Effector CD4-positive, alpha-beta T cell (primary cell): ENCODE measurements at places on chromosomes 11 and 22.

GRCh38 chr11:113721462-113722066 lies 15.5 kb upstream of the TMPRSS5 start:
- DNase-seq = no peak

DNA sequence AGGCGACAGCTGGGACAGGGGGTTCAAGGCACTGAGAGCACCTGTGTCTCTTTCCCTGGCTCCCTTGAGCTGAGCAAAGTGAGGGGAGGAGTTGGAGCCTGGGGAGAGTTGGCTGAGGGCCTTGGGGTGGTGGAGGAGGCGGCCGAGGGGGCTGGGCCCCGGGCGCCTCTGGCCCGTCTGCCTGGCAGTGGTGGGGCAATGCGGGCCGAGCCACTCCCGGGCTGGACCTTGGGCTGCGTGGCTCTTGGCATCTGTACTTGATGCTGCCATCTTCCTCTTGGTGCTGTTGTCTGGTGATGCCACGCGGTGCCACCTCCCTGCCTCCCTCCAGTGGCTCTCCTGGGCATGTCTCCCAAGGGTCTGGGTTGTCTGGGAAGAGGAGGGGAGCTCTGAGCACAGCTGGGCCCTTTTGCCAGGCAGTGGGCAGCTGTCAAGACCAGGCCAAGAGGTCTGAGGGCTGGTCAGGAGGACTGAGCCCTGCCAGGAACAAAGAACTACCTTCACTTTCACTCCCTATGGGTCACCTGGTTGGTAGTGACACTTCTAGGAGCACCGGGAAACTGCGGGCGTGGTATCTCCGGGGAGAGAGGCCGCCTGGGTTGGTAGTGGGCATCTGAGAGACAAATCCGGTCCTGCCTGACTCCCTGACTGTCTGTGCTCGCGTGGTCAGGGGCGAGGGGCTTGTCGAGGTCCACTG lies 1.3 kb downstream of the GRIK4 start:
- no peak for DNase-seq

DNA sequence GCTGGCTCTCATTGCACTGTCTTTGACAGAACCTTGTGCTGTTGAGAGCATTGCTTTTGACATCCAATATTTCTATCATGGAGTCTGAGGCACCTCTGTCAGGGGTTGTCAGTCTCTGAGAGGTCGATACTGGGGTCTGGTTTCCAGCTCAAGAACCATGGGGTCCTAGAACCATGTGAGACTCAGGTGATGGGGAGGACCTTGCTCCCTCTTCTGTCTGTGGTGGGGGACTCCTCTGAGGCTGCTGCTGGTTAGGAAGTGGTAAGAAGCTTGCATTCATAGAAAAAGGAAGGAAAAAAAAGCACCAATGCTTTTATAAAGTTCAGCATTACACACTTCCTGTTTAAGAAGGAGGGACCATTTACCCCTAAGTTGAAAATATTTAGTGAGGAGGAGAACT lies 91.8 kb upstream of the CD44 start:
- DNase-seq = peak; percentile 45

DNA sequence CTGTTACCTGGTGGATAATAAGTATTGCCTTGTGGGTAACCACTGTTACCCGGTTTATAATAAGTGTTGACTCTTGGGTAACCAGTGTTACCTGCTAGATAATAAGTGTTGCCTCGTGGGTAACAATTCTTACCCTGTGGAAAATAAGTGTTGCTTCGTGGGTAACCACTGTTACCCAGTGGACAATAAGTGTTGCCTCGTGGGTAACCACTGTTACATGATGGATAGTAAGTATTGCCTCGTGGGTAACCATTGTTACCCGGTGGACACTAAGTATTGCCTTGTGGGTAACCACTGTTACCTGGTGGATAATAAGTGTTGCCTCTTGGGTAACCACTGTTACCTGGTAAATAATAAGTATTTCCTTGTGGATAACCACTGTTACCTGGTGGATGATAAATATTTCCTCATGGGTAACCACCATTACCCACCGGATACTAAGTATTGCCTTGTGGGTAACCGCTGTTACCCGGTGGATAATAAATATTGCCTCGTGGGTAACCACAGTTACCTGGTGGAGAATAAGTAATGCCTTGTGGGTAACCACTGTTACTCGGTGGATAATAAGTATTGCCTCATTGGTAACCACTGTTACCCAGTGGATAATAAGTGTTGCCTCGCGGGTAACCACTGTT lies 8.7 kb upstream of the NXPE4 start:
- no peak for DNase-seq

- DNase-seq = no peak
These were observed 31.3 kb upstream of the TXNRD2 start for GRCh38 chr22:19972652-19973550.

DNA sequence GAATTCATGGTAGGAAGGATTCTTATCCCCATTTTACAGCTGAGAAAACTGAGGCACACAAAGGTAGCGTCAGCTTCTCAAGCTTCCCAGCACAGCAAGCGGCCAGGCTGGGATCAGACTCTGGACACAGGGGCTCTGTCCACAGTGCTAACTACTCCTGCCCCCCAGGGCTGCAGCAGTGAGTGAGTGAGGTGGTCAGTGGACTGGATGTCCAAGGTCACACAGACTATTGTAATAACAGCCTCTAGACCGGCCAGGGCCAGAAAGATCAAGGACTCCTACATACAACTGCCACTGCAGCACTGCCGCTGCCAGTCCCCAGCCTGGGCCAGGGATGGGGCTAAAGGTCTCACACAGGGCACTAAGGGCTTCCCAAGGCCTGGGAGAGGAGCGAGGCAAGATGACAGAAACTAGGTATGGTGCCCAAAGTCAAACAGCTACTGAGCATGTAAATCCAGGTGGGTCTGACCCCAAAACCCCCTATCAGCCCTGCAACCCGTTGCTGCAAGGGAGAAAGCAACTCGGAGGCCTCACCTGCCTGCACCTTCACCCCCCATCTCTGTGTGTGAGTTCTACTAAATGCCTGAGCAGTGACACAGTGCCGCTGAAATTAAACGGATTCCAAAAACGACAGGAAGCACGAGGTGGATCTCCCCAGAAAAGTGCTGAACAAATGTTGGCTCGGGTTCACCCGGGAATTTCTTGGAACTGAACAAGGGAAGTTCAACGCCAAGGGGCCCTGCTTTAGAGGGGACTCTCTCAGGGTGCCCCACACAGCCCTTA lies 161.8 kb upstream of the GRK3 start:
- no peak for DNase-seq

GRCh38 chr22:27003297-27003696 lies 345.9 kb downstream of the MIAT start:
- no peak for DNase-seq

DNA sequence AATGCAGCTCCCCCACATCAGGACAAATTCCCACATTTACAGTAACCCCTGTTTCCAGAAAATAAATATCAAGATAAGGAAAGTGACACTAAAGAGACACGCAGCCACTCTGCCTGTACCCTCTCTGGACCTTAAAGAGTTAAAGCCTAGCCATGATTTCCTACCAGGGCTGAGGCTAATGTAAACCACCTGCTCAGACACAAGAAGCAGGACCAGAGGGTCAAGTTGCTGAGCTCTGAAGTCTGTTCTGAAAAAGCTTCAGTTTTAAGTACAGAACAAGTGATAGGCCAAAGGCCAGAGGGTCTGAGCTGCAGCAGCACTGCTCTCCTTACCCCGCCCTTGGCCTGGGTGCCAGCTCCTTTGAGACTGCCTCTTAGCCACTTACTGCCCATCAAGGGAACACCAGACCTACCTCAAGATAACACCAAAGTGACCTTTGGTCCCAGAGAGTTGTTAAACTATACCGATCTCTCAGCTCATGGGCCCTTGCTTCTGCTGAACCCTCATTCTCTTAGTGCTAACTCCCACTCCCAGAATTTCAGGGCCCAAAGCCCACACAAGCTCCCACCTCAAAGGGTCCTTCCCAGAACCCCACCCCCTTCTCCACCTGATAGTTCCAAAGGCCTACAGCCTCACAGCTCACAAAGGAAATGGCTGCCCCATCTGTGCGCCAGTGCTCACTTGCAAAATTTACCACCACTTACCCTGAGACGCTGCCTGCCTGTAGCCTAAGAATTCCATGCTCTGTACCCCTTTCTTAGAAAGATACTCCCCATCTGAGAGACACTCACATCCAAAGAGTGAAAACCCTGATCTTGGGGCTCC lies 40.5 kb downstream of the IL18BP start:
- DNase-seq = no peak

DNA sequence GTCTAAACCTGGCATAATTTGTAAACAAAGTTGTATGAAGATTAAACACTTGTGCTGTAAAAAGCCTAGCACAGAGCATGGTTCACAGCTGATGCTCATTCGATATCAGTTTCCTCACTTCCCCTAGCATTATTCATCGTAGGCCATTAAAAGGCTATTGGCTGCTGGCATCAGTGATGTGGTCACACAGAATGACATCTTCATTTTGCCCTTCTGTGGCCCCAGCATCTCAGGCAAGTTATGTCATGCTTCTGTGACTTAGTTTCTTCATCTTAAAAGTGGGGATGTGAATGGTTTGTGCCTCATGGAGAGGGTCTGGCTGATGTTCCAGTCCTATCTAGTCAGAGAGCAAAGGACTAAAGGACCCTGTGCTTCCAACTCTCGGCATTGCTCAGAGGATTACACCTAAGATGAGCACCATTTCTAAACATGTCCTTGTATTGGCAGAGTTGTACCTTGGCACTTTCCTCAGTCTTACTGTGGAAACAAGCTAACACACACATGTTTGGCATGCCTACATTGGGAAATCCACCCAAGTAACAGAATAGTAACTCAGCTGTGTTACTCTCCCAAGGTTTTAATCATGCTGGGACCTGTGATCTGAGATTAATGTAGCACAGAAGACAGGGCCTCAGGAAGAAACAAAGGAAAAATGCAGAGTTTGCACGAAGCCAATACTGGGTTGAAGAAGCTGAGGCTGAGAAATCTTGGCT lies 83.5 kb upstream of the OR9Q1 start:
- DNase-seq = no peak
